ENCODE measurements at places on chromosomes 16 and 17.

DNA sequence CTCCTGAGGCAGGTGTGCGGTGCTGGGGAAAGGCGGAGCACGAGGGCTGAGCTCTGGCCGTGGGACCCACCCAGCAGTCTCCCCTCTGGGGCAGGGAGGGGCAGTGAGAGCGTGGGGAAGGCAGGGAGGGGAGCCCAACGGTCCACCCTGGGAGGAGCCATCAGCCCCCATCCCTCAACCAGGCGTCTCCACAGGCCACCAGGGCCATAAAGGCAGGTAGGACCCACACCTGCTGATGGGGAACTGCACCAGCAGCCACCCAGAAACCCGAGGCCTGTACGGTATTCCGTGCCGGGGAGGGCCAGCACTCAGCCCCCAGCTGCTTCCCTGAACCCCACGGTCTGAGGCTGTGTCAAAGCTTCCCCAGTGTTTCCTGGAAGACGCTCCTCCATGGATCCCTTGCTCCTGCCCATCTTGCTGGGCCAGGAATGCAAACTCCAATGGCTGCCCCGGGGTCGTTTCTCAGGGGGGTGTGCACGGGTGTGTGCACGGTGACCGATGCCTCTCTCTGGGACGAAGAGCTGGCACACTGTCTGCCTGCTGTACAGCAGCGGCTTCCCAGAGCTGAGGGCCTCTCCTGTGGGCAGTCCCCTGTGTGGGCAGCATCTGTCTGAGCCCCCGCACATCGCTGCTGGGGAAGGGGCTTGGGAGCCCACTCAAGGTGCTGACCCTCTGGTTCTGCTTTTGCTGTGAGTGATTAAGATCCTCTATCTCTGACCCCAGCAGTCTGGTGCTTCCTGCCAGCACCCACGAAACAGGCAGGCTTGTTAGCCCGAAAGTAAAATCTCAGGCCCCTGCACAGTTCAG, 17.2 kb upstream of the METRNL start:
- no peak for DNase-seq

DNA sequence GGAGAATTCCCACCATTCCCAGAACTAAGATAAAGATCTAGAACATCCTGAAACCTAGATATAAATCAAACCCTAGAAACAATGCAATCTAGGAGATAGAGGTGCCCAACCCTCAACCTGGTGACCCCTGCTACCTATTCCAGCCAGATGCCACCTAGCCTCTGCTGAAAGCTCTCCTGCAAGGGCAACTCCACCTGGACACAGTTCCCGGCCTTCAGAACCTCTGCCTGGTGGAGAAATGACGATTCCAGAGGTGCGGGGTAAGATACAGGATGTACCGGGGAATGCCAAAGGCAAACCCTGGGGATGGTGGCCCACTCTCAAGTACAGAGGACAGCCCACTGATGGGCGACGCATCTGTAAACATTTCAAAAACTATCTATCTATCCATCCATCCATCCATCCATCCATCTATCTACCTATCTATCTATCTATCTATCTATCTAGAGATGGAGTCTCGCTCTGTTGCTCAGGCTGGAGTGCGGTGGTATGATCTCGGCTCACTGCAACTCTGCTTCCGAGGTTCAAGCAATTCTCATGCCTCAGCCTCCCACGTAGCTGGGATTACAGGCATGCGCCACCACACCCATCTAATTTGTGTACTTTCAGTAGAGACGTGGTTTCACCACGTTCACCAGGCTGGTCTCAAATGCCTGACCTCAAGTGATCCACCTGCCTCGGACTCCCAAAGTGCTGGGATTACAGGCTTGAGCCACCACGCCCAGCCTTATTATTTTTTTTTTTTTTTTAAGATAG, 19.0 kb downstream of the MEAK7 start:
- DNase-seq = no peak

DNA sequence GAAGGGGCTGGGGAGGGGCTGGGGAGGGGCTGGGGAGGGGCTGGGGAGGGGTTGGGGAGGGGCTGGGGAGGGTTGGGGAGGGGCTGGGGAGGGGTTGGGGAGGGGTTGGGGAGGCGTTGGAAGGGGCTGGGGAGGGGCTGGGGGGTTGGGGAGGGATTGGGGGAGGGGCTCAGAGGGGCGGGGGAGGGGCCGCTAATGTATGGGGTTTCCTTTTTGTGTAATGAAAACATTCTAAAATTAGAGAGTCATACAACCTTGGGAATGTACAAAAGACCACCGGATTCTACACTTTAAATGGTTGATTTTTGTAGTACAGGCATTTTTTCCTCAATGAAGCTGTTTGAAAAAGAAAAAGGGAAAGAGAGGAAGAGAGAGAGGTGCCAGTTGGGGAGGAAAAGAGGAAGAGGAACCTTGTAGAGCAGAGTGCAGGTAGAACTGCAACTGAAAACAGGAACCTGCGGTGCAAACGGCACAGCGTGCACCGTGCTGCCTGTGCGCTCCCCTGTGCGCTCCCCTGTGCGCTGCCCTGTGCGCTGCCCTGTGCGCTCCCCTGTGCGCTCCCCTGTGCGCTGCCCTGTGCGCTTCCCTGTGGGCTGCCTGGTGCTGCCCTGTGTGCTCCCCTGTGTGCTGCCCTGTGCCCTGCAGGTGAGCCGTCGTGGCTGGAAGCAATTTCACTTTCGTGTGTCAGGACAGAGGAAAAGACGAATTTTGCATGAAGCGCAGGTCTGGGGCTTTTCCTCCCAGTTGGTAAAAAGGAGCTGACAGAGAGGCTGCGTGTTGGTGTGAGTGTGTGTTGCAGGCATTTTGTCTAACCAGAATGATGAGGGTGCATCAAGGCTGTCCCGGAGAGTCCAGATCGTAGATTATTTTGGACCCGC, 40.8 kb downstream of the METRNL start:
- DNase-seq = no peak

GRCh38 chr17:2023692-2024571, 1.2 kb downstream of the RTN4RL1 start:
- DNase-seq = no peak

GRCh38 chr17:45730192-45730591, 53.9 kb upstream of the CRHR1 start:
- no peak for DNase-seq

- DNase-seq = no peak
Observed at GRCh38 chr17:37562016-37562745, 47.0 kb downstream of the SYNRG start.

DNA sequence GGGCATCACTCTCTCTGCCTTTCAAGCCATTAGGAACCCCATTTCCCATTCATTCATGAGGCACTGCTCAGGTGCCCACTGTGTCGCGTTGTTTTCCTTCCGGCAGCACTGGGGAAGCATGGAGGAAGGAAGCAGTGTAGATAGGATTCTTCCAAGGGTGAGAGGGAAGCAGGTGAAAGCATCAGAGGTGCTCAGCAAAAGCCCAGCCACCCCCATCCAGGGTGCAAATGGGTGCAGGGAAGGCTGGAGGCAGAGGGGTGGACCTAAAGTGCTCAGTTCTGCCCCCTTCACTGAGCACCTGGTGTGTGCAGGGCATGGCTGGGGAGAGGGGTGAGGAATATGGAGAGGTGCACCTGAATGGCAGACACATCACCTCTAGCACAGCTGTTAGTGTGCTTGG, 3.4 kb upstream of the NXPH3 start:
- no peak for DNase-seq

DNA sequence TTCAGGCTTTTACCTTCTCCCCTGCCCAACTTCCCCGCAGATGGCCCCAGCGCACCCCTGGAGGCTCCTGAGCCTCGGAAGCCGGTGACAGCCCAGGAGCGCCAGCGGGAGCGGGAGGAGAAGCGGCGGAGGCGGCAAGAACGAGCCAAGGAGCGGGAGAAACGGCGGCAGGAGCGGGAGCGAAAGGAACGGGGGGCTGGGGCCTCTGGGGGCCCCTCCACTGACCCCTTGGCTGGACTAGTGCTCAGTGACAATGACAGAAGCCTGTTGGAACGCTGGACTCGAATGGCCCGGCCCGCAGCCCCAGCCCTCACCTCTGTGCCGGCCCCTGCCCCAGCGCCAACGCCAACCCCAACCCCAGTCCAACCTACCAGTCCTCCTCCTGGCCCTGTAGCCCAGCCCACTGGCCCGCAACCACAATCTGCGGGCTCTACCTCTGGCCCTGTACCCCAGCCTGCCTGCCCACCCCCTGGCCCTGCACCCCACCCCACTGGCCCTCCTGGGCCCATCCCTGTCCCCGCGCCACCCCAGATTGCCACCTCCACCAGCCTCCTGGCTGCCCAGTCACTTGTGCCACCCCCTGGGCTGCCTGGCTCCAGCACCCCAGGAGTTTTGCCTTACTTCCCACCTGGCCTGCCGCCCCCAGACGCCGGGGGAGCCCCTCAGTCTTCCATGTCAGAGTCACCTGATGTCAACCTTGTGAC, 3.6 kb downstream of the MAPK7 start:
- DNase-seq = no peak

- no peak for DNase-seq
Observed at GRCh38 chr17:27914382-27914781, 21.2 kb upstream of the LYRM9 start.

- DNase-seq = no peak
Observed at GRCh38 chr16:3458852-3459361, 15.4 kb downstream of the NAA60 start.

DNA sequence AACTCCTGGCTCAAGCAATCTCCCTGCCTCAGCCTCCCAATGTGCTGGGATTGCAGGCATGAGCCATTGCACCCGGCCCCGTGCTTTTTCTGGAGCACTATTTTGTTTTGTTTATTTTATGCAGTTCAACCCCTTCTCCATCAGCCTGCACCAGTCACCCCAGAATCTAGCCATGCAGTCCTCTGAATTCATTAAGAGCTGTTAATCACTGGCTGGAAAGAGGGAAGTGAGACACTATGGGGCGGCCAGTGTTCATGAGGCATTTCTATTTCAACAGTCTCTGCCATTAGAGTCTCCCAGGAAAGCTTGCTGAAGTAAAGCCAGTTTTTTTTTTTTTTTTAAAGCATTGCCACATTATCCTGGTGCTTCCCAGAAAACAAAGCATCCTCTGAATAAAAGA, 1.7 kb downstream of the VWA3A start:
- no peak for DNase-seq

DNA sequence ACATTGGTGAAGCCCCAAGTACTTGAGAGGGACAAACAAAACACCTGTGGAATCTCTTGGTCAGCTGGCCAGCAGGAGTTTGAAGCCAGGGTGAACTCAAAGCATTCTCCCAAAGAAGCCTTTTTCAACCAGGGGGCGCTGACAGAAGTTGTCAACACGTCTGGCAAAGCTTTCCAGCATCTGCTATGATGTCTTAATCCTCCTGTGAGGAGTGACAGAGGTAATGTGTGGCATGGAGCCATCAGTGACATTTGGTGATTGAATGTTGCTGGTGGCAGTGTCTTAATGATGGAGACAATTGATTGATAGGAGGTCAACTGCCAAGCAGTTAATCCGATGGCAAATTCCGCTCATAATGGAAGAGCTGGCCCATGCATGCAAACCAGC, 257.6 kb upstream of the HSBP1 start:
- no peak for DNase-seq

DNA sequence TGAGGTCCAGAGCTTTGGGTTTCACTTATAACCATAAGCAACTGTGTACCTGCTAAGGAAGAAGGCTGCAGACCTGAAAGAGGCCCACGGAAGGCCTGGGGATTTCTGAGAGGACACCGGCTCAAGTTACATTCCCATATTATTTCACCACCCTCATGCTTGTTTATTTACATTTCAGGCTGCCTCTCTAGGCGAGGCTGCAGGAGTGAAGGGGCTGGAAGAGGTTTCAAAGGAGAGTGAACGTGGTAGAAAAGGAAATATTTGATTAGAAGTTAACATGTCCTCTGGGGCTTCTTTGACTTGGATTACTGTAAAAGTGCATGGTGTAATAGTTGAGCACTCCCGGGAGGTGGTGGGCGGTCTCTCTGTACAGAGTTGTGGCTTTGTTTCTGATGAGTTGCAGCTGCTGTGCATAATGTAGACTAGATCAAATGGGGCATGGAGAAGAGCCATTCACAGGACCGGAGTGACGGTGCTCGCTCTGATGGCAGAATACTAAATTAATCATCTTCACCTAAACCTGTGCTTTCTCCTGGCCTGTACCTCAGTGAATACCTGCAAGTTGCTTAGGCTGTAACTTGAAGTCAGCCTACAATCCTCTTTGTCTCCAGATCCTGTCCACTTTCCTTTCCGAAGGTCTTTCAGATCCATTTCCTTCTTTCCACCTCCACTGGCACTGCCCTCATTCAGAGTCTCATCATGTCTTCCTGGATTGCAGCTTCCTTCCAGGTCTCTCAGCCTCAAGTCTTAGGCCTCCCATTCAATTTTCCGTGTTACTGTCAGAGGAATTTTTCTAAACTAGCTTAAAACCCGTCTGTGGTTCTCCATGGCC, 1.9 kb upstream of the CPD start:
- peak; percentile 59 for DNase-seq

DNA sequence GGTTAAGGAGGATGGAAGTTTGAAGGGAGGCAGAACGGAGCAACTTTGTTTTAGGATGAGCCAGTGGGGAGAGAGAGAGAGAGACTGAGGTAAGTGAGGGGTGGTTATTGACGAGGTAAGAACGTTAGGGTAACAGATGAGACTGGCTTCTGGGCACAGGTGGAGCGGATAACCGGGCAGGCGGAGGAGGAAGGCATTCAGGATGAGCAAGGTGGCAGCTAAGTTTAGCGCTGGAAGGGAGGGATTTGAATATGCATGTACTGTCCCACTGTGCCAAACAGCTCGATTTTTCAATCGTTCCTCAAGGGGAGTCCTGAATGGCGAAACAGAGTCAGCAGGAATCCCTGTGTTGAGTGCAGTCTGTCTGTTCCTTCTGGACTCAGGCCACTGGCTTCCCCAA, 35.8 kb downstream of the CACNG3 start:
- DNase-seq = no peak

DNA sequence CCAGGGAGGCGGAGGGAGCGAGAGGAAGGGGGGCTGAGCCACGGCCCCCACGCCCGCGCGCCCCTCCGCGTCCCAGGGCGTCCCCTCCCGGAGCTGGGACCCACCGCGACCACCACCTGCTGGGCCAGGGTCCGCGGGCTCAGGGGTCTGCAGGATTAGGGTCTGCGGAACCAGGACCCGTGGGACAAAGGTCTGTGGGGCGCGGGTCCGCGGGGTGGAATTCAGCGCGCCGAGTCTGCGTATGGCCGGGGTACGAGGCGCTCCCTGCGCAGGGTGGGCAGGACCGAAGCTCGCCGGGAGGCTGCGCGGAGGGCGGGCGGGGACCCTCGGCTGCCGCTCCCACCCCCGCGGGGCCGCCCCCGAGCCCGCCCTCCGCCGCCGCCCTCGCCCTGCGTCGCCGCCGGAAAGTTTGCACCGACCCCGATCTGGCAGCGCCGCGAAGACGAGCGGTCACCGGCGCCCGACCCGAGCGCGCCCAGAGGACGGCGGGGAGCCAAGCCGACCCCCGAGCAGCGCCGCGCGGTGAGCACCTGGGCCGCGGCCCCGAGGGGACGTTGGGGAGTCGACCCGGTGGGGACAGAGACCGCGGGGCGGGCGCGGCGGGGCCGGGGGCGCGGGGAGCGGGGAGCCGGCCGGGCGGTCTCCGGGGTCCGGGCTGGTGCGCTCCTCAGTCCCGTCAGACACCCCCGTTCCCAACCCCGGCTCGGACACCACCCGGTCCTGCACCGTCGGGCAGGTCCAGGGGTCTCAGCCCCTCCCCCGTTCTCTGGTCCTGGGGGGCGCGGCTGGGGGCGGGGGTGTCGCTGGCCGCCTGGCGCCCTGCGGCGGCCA, at the start of gene GCGR:
Gene GCGR (plus strand): TSS at position 423 of the 831 bp plus-strand sequence. CDS start 4,869 bp downstream, outside the sequence.
- no peak for DNase-seq
